ENCODE measurements at places on chromosomes 13 and 19. TPM values are rescaled to one million over a fixed set of nuclear protein-coding genes. Genes with fewer than 3 reads are reported as not detected.

DNA sequence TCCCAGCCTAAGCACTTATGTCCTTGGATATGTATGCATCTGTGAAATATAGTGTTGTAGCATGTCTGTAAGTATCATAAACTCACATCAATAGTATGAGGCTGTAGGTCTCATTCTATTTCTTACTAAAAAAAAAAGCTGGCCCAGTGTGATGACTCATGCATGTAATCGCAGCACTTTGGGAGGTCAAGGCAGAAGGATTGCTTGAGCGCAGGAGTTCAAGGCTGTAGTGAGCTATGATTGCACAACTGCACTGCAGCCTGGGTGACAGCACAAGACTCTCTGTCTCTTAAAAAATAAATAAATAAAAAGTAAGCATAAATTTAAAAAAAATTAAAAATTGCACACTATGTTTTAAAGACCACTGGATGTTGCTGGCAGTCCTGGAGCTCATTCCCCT, 79.1 kb upstream of the SPATA13 start:
- DNase-seq = no peak

GRCh38 chr13:51153527-51153926, 42.5 kb upstream of the C13orf42 start:
- DNase-seq = no peak

DNA sequence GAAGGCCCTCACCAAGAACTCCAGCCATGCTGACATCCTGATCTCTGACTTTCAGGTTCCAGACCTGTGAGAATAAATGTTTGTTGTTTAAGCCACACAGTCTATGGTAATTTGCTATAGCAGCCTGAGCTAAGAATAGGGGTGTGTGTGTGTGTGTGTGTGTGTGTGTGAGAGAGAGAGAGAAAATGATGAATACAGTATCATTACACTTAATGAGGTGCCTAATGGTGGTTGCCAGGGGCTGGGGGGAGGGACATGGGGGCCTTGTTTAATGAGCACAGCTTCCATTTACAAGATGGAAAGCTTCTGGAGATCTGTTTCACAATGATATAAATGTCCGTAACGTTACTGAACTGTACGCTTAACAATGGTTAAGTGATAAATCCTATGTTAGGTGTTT, 53.8 kb upstream of the LATS2 start:
- no peak for DNase-seq

DNA sequence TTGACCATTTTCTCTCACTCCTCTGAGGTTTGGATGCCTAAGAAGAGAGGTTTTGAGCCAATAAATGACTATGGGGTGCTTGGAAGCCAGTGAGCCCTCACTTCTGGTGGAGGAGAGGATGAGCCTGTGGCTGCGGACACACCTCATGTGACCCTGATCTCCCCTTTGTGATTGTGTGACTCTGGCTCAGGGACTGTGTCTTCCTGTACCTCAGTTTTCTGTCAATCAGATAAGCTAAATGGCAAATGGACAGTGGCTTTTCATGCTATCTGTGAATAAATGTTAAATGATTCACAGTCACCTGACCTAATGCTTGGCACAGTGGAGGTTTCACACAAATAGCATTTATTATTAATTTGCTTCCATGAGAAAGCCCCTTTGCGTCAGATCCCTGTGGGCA, 2.7 kb downstream of the PSG8 start:
- no peak for DNase-seq

- DNase-seq = no peak
These were observed 46.7 kb upstream of the RNF113B start for GRCh38 chr13:98223741-98224140.

GRCh38 chr13:114057166-114058050, 75.0 kb downstream of the RASA3 start:
- no peak for DNase-seq

- no peak for DNase-seq
These were observed 211.1 kb downstream of the TEX29 start for GRCh38 chr13:111531505-111531904.

GRCh38 chr19:57106722-57107235, 13.0 kb upstream of the USP29 start:
- no peak for DNase-seq

DNA sequence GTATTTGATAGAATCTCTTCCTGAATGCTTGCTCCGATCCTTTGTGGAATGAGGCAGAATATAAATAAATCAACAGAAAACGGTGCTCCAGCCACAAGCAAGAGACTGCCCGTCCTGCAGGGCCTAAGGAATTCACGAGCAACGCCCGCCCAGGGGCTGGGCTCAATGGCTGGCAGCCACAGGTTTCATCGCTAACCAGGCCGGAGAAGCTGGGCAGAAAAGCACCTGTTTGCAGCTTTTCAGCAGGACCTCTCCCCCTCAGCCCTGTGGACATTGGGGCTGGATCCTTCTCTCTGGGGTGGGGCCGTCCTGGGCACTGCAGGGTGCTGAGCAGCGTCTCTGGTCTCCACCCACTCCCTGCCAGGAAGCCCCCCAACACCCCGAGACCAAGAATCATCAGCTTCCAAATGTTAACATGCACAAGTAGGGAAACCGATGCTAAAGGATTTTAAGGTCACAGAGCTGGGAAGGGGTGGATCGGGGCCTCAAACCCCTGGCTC, 102.5 kb downstream of the GADD45B start:
- DNase-seq = no peak

- peak; percentile 38 for DNase-seq
These were observed 638.2 kb upstream of the SPRY2 start for GRCh38 chr13:80979035-80979641.

DNA sequence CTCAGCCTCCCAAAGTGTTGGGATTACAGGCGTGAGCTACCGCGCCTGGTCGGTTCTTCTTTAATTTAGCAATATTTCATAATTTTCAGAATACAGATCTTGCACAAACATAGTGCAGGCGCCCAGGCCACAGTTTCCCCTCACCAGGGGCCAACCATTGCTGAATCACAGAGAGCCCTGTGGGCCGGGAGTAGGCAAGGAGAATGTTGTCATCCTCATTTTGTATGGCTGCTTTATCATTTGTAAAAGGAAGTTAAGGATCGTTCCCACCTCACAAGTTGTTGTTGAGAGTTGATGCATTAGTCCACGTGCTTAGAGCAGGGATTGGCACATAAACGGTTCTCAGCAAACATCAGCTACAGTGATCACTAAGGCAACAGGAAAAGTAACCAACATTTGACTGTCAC, 30.2 kb downstream of the MEIS3 start:
- DNase-seq = peak; percentile 86

- DNase-seq = no peak
These were observed 470.8 kb downstream of the FGF9 start for GRCh38 chr13:22141716-22142115.

- DNase-seq = no peak
These were observed 122.2 kb downstream of the KL start for GRCh38 chr13:33138441-33138840.

- no peak for DNase-seq
These were observed 34.5 kb downstream of the PLEKHJ1 start for GRCh38 chr19:2201473-2202148.

- DNase-seq = no peak
These were observed 90.2 kb downstream of the RFC3 start for GRCh38 chr13:33908116-33908515.

DNA sequence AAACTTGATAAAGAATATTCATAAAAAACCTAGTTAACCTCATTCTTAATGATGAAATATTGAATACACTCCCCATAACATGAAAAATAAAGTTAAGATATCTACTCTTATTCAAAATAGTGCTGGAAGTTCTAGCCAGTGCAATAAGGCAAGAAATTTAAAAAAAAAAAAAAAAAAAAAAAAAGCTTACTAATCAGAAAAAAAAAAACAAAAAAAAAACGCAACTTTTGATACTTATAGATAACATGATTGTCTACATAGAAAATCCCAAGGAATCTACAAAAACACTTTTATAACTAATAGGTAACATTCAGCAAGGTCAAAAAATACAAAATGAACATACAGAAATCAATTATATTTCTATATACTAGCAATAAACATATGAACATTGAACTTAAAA, 515.6 kb downstream of the UQCRFS1 start:
- no peak for DNase-seq

DNA sequence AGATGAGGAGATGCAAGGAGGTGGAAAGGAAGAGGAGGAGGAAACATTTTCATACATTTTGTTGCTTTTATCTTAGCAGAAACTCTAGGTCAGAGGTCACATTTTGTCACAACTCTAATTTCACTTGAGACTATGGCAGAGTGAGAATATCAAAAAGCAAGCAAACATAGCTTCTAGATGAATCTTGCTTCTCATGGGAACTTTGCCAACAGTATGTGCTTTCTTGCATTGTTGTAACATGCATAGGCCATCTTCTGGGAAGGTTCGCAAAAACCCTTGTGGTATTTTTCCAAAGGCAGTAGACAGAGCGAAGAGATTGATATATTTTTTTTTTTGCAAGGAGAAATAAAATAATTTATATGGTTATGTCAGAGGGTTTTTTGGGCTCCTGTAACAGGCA, 291.3 kb downstream of the MTUS2 start:
- no peak for DNase-seq

- DNase-seq = no peak
These were observed 222.6 kb downstream of the TM9SF2 start for GRCh38 chr13:99723878-99724277.

GRCh38 chr13:68749796-68750195, 1357.8 kb upstream of the ATXN8OS start:
- DNase-seq = no peak

DNA sequence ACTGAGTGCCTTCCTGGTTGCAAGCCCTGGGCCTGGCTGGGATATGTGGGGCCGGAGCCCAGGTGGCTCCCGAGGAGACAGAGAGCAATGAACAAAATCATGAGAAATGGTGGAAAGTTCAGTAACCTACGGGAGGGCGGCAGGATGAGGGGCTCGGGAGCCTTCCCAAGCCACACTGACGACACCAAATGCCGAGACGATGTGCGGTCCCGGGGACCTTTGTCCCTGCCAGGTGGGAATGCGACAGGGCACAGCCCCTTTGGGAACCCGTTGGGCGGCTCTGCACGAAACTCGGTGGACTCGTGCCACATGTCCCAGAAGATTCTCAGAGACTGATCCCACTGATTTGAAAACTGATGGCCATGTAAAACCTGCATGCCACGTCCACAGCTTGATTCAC, 11.7 kb upstream of the ZNF14 start:
- no peak for DNase-seq

GRCh38 chr19:1156305-1156801, 17.7 kb downstream of the SBNO2 start:
- DNase-seq = peak; percentile 59

DNA sequence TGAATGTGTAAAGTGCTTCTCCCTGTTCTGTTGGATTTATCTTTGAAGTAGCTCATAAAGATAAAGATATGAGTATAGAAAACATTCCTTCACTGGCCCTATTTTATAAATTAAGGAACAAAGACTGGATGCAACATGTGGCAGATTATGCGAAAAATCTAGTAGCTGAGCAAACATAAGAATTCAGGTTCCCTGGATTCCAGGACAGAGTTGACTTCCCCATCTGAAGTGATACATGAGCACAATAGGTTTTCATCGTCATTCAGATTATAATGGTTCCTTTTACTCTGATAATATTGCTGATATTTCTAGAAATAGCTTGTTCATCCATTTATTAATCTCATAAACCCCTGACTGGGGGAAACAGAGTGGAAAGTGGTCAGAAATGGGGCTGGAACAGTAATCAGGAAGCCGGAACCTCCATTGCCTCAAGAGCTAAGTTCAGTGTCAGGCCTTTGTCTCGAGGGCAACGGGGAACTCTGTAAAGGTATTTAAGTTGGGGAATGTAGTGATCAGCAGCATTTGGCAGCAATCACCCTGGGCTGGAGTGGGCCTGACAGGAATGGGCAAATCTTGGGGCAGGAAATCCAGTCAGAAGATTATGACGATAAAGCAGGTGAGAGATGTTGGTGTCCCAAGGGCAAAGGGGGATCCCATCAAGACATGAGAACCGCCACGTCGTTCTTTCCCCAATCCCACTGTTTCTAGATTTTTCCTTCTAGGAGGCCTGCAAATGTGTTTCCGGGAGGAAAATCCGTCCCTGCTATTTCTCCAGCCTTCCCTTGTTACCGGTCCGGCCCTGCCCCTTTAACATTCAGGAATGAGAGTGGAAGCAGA, 232.5 kb upstream of the SERP2 start:
- peak; percentile 54 for DNase-seq

DNA sequence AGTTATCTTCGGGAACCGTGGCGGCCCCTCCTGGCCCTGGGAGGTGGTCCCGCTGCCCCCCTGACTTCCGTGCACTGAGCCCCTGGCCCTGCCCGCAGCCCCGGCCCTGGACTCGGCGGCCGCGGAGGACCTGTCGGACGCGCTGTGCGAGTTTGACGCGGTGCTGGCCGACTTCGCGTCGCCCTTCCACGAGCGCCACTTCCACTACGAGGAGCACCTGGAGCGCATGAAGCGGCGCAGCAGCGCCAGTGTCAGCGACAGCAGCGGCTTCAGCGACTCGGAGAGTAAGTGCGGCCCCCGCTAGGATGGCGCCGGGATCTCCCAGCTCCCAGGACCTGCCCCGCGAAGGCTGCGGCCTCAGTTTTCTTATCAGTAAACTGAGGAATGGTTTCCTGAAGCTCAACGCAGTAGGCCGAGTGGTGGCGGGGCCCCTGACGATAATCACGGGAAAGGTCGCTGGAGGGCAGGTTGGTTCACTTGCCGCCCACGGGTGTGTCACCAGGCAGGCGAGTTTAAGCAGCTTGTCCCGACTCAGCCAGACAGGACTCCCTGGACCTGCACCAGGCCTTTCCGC, 924 bp downstream of the RGCC start:
- peak; percentile 75 for DNase-seq

GRCh38 chr19:8074501-8074900, 21.9 kb downstream of the CCL25 start:
- no peak for DNase-seq

APOC1 gene
- total RNA-seq = 816 TPM

ALKBH7 gene
- 61.5 TPM for total RNA-seq

C13orf42 gene
- not detected for total RNA-seq

SIGLEC9 gene
- 24.8 TPM for total RNA-seq

ZNF534 gene
- total RNA-seq = 0.18 TPM

CLEC17A gene
- not detected for total RNA-seq

KLF5 gene
- total RNA-seq = 46.6 TPM

CEACAM3 gene
- total RNA-seq = 4.3 TPM

CYSLTR2 gene
- total RNA-seq = 2.6 TPM

COX7A1 gene
- 64.2 TPM for total RNA-seq

AKAP8 gene
- total RNA-seq = 37.2 TPM

KLK15 gene
- not detected for total RNA-seq

LRRC4B gene
- total RNA-seq = 3.9 TPM

ATP8B3 gene
- total RNA-seq = 2.1 TPM

GARIN5A gene
- total RNA-seq = 2.2 TPM

CEACAM7 gene
- total RNA-seq = not detected

SRRM5 gene
- 0.24 TPM for total RNA-seq

RFPL4A gene
- not detected for total RNA-seq

VSTM1 gene
- total RNA-seq = 1.7 TPM

Data from lower lobe of right lung (tissue), 2 donors.